ENCODE measurements at places on chromosomes 13 and 19.

DNA sequence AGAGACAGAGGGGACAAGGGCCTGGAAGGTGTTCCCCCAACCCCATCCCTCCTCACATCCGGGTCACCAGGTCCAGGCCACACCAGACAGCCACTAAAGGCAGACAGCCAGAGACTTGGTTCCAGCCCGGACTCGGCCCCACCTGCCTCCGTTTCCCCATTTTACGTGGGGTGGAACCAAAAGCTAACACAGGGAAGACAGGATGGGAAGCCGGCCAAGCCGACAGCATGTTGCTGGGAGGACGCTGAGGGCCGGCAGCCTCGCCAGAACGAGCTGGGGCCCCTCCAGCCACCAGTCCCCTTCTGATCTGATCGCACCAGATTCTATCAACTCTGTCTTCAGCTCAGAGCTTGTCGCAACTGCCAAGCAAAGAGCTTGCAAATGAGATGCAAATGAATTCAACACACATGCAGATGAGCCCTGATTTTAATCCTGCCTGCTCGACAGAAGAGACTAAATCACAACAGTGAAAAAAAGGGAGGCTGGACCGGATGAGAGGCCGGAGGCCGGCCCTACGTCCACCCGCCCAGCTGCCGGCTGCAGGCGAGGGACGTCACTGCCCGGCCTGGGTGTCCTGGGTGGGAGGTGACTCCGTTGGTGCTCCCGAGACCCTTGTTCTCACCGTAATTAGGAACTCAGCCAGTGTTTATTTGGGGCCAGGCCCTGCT is 17.5 kb upstream of the SHC2 start:
- no peak for DNase-seq

DNA sequence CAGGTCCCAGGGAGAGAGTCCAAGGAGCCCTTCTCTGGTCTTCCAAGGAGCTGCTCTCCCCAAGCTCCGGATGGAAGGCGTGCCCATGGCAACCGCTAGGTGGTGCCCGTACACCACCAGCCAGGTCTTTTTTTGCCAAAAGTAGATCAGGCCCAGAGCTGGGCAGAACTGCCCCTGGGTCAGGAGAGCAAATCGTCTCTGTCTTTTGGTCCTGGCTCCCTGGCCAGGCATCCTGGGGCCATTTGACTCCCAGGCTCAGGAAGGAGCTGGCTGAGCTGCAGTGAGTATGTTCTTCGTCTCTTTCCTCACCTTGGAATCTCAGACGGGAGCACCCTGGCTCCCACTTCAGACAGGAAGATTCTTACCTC is 24.6 kb upstream of the BCL3 start:
- peak; percentile 88 for DNase-seq

DNA sequence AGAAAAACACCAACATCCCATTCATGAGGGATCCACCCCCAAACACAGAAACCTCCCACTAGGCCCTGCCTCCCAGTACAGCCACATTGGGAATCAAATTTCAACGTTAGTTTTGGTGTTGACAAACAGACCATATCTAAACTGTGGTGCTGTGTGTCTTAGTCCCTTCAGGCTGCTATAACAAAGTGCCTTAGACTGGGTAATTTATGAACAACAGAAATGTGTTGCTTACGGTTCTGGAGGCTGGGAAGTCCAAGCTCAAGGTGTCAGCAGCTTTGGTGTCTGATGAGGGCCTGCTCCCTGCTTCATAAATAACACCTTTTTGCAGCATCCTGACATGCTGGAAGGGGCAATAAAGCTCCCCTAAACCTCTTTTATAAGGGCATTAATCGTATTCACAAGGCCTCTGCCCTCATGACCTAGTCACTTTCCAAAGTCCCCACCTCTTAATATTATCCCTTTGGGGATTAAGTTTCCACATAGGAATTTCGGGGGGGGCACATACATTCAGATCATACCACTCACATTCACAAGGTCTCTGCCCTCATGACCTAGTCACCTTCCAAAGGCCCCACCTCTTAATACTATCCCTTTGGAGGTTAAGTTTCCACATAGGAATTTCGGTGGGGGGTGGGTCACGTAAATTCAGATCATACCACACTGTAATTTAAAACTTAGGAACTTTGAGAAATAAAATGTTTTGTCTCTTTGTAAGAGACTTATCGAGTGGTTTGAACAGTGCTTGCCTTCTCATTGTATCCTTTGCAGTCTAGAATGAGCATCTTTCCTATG is 27.5 kb downstream of the ZNF507 start:
- DNase-seq, result no peak

- DNase-seq, result no peak
Observed at GRCh38 chr19:48171710-48172109, 1.2 kb downstream of the ZSWIM9 start.

DNA sequence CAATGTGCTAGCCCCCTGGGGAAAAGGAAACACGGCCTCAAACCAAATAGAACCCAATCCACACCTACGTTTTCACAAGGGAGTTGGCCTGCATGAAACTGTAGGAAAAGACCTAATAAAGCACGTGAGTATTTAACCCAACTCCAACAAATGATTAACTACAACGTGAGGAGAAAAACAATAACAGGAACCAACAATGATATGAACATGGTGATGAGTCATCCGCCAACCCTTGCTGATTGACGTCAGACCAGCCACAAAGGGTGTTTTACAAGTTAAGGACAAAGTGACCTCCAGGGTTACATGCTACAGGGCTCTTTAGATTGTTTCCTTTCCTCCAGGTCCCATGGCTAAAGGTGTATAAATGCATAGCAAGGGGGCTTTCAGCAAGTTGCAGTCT is 460.5 kb downstream of the COG6 start:
- DNase-seq, result no peak

DNA sequence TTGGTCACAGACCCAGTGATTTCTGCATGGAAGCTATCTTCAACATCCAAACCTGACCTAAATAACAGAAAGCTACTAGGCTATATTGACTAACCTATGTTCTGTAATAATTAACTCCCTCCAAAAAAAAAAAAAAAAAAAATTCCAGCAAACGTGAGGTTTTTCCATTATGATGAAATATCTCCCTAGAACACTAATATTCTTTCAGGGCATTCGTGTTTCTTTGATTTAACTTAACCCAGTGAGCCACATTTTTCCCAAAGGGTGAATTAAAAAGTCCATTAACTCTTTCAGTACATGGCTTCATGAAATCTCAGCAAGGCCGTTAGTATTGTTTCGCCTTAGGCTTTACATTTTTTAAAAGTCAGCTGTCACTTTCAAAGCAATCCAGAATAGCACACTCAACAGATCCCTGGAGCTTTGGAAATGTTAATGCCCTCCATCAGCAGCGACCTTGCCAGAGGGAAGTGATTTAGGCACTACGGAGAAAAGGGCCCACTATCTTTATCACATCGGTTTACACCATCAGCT is 175.8 kb downstream of the DCT start:
- DNase-seq, result no peak

DNA sequence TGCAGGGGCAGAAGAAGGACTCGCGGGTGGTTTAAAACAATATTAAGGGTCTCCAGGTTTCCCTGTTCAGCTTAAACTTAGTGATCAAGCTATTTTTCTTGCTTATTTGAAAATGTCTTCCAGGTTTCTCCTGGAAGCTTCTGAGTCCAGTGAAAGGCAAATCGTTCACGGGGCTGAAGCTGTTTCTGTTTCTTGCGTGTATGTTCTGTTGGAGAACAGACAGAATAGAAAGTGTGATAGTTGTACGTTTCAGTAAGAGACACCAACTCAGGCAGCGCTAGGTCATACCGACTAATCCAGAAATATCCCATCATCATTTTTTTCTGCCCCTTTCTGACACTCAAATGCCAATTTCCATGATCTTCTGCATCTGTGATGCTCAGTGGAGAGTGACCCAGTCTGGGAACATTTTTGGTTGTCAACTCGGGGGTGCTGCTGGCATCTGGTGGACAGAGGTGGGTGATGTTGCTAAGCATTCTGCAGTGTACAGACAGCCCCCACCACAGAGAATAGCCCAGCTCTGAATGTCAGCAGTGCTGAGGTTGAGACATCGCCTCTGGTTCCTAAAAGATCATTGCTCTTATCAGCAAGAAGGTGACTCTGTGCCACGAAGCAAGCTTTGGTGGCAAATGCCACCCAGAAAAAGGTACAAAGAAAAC is 4.3 kb downstream of the KLF2 start:
- peak; percentile 74 for DNase-seq

- no peak for DNase-seq
Observed at GRCh38 chr19:33780251-33780650, 16.4 kb upstream of the KCTD15 start.

- no peak for DNase-seq
Observed at GRCh38 chr13:38862443-38862842, 128.2 kb downstream of the STOML3 start.

DNA sequence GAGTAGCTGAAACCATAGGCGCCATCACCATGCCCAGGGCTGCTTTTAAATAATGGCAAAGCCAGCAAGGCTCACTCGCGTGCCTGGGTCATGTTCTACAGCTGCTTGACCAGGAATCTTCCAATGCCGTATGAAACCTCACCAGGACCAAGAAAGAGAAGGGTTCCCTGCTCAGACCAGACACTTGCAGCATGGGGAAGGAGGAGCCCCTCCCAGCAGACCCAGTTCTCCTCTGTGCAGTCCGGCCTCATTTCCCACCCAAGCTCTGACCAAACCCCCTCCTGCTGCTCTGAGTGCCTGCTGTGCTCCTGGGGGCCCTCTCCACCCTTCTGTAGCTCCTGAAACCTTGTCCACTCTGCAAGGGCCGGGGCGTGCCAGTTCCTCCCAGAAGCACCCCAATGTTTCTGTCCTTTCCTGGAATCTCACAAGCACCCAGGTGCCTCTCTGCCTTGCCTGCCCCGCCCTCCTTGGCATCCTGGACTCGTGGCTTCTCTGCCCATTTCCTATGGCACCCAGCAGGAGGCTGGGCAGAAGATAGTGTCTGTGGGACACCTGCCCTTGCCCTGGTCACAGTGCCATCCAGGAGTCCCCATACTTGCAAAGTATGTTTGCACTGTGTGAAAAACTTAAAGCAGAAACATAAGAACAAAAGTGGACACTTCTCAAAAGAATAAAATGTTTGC is 6.8 kb upstream of the SLC7A9 start:
- no peak for DNase-seq

GRCh38 chr13:110294146-110294545 is 12.8 kb downstream of the COL4A1 start:
- DNase-seq, result no peak

- DNase-seq, result no peak
Observed at GRCh38 chr13:64962404-64962803, 2267.7 kb downstream of the PCDH9 start.

- DNase-seq, result peak; percentile 53
Observed at GRCh38 chr19:33208904-33209849, 15.0 kb downstream of the LRP3 start.

- DNase-seq, result no peak
Observed at GRCh38 chr13:59689057-59689456, 474.7 kb downstream of the DIAPH3 start.

DNA sequence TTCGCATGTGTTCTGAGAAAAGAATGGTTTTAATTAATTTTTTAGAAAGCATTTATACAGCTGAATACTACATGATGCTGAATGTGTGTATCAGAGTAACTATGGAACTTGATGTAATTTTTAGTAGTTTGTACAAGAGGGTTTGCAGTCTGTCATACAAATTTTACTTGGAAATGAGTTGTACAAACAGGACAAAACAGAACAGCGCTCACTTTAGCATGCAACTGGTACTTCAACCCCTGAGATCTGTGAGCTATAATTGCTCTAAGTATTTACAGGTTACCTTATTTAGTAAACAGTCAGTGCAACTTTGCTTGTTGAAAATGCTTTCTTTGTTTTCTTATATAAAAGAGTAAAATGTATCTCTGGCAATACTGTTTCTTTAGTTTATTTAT is 706 bp downstream of the TNFRSF19 start:
- DNase-seq, result no peak

DNA sequence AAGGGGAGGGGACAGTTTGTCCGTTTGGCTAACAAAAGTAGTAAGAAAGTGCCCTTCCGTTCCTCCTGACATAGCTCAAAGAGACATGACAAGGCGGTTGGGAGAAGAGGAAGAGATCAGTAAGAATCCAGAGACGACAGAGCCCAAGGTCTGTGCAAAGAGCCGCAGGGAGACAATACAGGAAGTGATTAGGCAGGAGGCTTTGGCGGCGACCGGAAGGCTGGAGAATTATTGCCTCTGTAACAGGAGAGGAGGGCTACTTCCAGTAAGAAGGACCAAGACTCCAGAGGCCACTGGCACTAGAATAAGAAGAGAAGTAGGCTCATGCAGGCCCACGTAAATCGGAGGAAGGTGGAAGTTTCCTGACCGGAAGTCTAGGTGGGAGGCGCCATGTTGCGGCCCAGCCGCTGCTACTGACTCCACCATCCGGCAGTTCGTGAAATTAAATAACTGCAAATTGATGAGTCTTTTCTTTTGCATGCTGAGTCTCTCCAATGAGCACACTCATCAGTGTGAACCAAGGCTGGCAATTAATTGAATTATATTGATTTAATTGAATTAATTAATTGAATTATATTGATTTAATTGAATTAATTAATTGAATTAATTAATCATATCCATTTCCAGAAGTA is 9.9 kb downstream of the RFX2 start:
- peak; percentile 56 for DNase-seq

DNA sequence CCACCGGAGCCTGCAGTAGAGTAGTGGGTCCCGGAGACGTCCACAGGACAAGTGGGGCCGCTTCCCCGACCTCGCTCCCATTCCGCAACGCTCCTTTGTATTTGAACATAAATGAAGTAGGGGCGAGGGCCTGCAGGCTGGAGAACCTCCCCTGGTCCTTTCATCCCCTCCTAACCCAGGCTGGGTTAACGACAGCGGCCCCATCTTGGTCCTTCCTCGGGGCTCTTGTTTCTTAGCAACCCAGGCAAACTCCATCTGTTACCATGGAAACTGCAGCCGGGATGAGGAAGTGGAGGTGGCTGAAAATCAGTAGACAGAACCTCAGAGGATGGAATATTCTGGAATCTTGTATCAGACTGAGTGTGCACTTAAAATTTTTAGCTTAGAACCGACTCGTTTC is 132.6 kb upstream of the USP29 start:
- no peak for DNase-seq

DNA sequence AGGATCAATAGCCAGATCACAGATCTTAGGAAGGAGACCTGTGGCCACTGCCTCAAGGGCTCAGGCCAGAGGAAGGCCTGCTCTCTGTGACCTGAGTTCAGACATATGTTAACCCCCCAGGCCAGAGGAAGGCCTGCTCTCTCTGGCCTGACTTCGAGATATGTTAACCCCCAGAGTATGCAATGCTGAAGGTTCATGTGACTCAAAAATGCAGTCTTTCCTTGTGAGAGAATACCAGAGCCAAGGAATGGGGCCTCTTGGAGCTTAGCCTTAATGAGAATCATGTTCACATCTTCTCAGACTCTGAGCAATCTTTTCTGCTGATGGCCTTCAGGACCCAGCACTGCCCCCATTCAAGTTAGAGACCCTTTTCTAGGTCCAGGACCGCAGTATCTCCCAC is 36.7 kb downstream of the MBNL2 start:
- no peak for DNase-seq

- DNase-seq, result no peak
Observed at GRCh38 chr19:56403261-56403660, 871 bp upstream of the ZNF583 start.

- DNase-seq, result no peak
Observed at GRCh38 chr13:112001571-112001970, 65.4 kb upstream of the SOX1 start.

GRCh38 chr19:41409288-41409687 is 11.7 kb downstream of the BCKDHA start:
- no peak for DNase-seq

GRCh38 chr19:1445185-1445931 is 4.6 kb upstream of the APC2 start:
- DNase-seq, result peak; percentile 77

Data from femur (tissue), 1 donor.